ENCODE measurements at places on chromosomes 6 and 20.

DNA sequence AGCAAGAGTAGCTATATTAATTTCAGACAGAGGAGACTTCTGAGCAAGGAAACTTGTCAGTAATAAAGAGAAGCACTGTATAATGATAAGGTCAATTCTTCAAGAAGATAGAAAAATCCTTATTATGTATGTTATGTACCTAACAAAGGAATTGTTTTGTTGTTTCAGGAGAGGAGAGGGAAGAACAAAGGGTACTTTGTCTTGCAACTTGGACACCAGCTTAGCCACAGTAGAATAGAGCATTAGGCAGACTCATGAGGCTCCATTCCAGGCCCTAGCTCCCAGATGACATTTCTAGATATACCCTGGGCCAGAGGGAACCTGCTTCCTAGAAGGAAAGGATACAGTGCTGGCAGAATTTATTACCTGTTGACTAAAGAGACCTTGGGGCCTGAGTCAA is 6.5 kb upstream of the NUS1 start:
- DNase-seq: no peak

GRCh38 chr20:8933381-8933807 is 135.5 kb upstream of the PLCB4 start:
- no peak for DNase-seq

DNA sequence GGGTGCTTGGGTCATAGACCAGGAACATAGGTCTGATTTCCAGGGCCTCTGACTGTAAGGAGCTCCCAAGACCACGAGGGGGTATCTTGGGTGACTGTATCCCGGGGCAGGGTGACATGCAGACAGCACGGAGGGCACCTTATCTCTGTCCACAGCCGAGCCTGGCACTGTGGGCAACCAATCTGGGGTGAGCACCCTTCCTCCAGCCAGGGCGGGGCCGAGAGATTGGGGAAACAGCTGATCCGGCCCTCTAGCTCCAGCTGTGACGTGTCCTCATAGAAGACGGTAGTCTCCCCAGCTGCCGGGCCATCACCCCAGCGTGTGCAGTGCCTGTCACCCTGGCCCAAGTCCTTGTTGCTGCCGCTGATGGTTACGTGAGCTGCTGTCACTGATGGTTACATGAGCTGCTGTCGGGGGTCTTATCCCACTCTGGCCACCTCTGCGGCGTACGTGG is 139.6 kb upstream of the RNF24 start:
- DNase-seq: no peak

- DNase-seq: no peak
Observed at GRCh38 chr20:58228484-58229197, at the start of gene ANKRD60. ANKRD60 (minus strand) TSS chr20:58228653; CDS start chr20:58228653, 0 bp downstream.

DNA sequence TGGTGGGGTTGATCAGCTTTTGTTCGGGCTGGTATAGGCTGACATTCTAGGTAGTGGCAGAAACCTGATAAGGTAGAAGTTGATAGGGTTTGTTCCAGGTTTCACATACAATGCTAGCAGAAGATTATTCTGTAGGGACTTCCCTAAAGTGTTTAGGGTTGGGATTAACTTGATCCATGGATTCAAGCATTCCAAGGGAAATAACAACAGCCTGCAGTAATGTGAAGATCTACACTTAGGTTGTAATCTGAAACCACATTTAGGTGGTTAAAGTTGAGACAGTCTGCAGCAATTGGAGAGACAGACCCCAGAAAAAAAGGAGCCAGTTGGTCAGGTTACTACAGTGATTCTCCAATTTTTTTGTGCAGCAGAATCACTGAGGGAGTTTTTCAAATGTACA is 56.1 kb downstream of the GJA1 start:
- no peak for DNase-seq

DNA sequence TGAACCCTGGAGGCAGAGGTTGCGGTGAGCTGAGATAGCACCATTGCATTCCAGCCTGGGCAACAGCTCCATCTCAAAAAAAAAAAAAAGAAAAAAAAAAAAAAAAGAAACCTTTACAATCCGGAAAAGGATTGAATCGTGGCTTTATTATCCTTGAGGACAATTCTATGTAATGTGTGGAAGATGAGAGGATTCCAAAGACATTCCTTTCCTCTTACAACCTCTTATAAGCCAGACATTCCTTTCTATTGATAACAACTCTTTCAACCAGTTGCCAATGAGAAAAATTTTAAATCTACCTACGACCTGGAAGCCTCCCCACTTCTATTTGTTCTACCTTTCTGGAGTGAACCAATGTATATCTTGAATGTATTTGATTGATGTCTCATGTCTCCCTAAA is 91.2 kb upstream of the EEF1E1 start:
- DNase-seq: no peak

- no peak for DNase-seq
Observed at GRCh38 chr6:153465050-153465449, 334.0 kb upstream of the RGS17 start.

GRCh38 chr6:16711546-16712254 is 49.6 kb downstream of the ATXN1 start:
- DNase-seq: no peak

- DNase-seq: no peak
Observed at GRCh38 chr20:43007525-43007924, 182.2 kb downstream of the PTPRT start.

GRCh38 chr20:37316116-37316774 is 26.8 kb downstream of the MANBAL start:
- no peak for DNase-seq

- no peak for DNase-seq
Observed at GRCh38 chr6:109506314-109506713, 23.3 kb upstream of the ZBTB24 start.

- DNase-seq: no peak
Observed at GRCh38 chr6:6753301-6753700, 164.8 kb downstream of the LY86 start.

DNA sequence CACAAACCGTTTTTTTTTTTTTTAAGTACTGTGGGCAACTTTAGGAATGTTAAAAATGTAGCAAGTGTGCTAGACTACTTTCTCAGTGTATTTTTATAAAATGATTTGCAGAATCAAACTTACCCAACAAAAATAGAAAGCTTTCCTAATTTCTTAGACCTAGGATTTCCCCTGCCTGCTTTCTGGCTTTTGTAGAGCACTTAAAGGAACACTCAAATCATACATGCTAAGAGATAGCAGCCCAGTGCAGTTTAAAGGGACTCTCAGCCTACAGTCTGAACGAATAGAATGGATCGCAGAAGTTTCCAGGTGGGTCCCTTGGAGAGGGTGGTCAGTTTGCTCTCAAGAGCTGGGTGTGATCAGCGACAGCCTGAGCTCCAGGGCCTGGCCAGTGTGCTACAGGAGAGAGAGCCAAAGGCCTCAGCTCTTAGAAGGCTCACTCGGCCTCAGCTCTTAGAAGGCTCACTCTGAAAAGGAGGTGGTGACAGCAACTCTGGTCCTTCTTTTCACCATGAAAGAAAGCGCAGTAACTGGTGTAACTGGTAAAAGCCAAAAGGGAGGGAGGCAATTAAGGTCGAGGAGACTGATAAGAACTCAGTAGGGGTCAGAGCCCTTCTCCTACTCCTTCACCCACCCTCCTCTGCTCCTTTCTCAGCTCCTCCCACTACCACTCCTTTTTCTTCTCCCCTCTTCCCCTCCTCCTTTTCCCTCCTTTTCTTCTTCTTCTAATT is 142.4 kb downstream of the ZFP64 start:
- peak; percentile 40 for DNase-seq

DNA sequence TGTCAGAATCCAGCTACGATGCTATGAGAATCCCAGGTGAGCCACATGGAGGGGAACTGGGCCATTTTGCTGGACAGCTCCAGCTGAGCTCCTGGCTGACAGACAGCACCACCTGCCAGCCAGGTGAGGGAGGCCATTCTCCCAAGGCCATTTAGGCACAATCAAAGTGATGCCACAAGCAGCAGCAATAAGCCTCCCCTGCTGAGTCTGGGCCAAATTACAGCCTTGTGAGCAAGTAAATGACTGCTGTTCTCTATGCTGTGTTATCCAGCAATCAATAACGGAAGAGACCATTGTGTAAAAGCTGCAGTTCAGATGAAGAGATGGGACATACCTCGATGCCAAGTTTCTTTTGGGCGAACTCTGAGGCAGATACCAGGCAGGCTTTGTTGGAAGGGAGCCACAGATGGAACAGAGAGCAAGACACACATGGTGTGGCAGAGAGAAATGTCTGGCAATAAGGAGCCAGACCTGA is 14.0 kb upstream of the SCGN start:
- DNase-seq: no peak

GRCh38 chr6:116217069-116217468 is 36.8 kb downstream of the TSPYL4 start:
- no peak for DNase-seq

- no peak for DNase-seq
Observed at GRCh38 chr6:137690721-137691120, 176.3 kb upstream of the TNFAIP3 start.

DNA sequence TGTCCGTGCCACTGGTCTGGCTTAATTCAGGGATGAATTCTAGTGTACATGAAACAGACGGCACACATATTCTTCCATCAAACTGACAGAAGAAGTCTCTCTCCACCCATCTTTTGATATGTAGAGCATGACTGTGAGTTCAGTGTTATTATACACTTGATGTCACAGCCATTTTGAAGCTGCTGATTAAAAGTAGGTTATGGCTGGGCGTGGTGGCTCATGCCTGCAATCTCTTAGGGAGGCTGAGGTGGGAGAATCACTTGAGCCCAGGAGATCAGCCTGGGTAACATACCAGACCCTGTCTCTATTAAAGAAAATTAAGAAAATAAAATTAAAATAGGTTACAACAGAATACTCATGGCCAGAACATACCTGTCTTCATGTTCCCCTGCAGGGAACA is 20.7 kb downstream of the C6orf15 start:
- no peak for DNase-seq

GRCh38 chr20:7264137-7264536 is 496.7 kb downstream of the BMP2 start:
- no peak for DNase-seq

- DNase-seq: no peak
Observed at GRCh38 chr6:92433911-92434310, 985.4 kb downstream of the EPHA7 start.

DNA sequence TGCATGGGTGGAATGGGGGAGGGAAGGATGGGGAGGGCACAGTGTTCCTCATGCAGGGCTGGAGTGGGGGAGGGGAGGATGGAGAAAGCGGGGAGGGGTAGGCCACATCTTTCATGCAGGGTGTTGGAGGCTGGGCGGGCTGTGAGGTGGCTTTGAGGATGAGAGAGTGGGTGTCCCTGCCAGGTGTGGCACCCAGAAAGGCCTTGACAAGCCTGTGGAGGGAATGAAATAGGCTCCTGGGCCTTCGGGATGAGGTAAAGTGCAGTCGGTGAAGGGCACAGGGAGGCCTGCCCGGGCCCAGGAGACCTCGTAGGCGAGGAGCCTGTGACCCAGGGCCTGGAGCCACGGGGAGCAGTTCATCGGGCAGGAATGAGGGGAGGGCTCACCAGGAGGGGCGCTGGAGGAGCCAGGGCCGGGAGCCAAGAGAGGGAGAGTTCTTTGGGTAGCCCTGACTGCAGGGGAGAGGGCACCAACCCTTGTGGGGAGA is 7.6 kb downstream of the CEBPB start:
- no peak for DNase-seq

DNA sequence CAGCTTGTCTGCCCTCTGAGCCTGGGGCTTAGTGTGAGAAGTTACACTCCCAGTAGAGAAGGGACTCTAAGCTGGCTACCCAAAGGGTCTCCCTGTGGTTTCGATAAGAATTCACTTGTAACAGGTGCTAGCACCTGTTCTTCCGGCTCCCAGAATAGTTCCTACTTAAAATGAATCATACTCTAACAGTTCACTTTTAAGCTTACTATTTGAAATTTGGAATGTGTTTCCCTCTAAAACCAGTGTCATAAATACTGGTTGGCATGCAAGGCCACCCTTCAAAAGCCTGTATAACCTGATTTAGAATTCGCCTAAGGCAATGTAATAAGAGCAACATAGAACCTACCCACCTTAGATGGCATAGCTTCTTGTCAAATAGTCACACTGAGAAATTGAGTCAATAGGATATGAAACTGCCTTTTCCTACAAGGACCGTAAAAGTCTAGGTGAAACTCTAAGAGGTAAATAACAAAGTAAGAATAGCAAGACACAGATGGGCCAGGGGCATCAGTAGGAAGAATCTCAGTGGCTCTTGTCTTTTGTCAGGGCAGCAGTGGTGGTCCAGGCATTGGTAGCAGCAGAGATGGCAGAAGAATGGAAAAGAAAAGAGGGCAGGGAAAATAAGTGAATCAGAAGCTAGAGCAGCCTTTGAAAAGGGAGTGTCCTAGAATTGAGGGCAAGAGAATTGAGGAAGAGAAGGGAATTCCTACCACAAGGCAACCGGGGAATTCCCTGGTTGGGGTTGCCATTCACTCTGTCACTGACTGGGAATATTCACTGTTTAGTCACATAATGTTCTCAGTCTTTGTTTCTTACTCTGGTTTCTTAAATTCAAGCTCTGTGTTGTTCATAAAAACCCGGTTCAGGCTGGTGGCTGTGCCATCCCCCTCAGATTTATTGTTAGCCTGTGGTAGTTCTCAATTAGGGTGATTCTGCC is 91.5 kb downstream of the HIVEP2 start:
- no peak for DNase-seq

GRCh38 chr6:7697820-7698623 is 27.9 kb upstream of the BMP6 start:
- peak; percentile 61 for DNase-seq

- DNase-seq: no peak
Observed at GRCh38 chr6:16391451-16391912, 153.1 kb downstream of the GMPR start.

- DNase-seq: peak; percentile 85
Observed at GRCh38 chr6:125201961-125202729, 48.6 kb downstream of the TPD52L1 start.

DNA sequence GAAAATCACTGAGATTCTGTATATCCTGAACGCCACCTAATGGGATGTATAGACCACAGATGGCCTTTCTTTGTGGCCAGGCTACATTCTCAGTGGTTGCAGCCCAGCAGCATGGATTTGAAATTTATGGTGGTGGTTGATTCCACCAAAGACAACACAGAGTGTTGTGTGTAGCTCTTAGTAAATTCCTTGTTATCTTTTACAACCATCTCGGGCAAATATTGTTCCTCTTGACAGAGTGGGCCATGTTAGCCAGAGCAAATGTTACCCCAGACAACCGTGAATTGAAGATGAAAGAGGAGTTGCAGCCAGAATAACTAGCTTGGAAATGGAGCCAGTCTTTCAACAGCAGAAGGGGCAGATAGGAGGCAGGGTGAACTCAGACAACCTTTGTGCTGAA is 39.5 kb downstream of the SLC24A3 start:
- DNase-seq: no peak

DNA sequence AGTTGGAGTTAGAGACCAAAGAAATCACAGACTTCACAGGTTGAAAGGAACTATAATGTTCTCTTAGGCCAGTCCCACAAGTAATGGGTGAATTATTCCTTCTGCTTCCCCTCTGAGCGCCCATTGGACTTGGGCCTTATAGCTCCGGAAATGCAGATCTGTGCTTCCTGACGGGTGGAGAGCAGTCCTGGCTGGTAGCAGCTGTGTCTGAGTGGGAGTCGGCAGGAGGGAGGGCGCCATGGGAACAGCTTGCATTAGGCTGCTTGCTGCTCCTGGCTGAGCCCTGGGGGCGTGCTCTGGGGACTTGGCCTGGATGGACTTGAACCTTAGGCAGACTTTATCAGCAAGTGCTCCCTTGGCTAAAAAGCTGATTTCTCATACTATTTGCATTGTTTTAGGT is 18.4 kb upstream of the NUP153 start:
- DNase-seq: no peak

Measured in AG04449 (cell line).